ENCODE measurements at places on chromosomes 3 and 15. TPM values are rescaled to one million over a fixed set of nuclear protein-coding genes. Genes with fewer than 3 reads are reported as not detected.

The CAV3 gene
- 0.56 TPM for polyA plus RNA-seq

DNA sequence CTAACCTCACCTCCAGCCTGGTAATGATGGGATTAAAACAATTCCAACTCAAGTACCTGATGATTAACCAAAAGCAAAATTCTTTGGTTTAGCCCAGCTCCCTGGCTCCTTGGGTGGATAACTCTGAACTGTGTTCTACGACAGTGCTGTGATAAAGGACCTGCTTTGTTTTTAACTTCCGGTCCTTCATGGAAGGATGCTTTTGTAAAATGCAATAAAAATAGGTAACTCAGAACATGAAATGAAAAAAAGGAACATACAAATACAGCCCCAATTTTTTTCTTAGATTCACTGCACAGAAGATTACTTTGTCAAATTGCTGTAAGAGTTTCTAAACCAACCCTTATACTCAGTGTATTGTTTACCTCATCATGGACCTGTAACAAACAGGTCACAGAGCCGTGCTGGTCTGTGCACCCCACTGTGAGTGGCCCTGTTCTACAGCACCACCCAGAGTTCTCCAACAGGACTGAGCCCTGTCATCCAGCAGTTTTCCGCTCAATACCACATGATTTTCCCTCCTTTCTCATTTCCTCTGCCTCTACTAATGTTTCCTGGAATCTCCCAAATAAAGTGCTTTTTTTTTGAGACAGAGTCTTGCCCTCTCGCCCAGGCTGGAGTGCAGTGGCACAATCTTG lies 4.9 kb upstream of the PCYT1A start:
- no peak for DNase-seq

The CACNA2D2 gene
- polyA plus RNA-seq, result 17.1 TPM

GRCh38 chr15:72961346-72961745 lies 90.9 kb upstream of the NEO1 start:
- no peak for DNase-seq

GRCh38 chr3:194756460-194756779 lies 70.7 kb downstream of the FAM43A start:
- no peak for DNase-seq

The KCNAB1 gene
- 4.4 TPM for polyA plus RNA-seq

The RPL29 gene
- polyA plus RNA-seq, result 1,419 TPM

GRCh38 chr3:100525753-100526612 lies 33.6 kb downstream of the TMEM45A start:
- no peak for DNase-seq

The SLC28A1 gene
- polyA plus RNA-seq, result 6.1 TPM

The FETUB gene
- polyA plus RNA-seq, result 0.23 TPM

DNA sequence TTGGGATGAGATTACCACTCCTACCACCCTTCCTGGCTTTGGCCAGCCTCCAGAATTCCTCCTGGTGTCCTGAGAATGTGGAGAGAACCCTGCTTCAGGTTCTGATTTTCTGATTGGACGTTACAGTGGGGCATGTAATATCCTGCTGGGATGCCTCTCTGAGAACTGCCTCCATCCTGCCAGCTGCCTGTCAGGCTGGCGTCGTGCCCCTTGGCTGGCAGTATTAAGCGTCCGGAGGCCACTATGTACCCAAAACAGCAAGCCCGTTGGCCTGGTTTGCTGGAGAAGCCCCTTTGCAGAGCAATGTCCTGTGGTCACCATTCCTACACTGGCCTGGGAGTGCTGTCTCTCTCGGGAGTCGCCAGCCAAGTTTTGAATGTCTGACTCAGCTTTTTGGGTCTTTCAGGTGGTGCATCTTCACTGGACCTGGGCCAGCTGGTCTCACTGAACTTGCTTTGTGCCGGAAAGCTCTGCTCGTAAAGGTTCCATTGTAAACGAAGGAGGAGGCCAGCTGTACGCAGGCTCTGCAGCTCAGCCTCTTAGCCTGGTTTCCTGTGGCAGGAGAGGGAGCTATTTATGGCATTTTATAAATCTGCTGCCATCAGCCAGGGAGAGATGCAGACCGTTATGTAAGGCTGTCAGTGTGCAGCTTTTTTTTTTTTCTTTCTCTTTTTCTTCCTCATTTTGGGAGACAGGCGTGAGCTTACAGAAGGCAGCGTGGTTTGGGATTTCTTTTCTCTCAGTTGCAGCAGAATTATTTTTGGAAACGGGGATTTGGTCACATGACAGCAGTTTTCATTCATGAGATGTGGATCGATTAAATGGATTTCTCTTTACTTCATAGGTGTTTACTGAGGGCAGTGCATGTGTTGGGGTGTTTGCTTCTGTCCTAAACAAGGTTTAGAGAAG lies 19.0 kb upstream of the TRAK1 start:
- DNase-seq, result no peak

The DNAH1 gene
- polyA plus RNA-seq, result 12.7 TPM

GRCh38 chr15:100929641-100930042 lies 10.5 kb downstream of the LRRK1 start:
- DNase-seq, result no peak
